ENCODE measurements at places on chromosomes 2 and 18.
A peak's percentile ranks its signal among the peaks of the same experiment; 100 is the strongest.

DNA sequence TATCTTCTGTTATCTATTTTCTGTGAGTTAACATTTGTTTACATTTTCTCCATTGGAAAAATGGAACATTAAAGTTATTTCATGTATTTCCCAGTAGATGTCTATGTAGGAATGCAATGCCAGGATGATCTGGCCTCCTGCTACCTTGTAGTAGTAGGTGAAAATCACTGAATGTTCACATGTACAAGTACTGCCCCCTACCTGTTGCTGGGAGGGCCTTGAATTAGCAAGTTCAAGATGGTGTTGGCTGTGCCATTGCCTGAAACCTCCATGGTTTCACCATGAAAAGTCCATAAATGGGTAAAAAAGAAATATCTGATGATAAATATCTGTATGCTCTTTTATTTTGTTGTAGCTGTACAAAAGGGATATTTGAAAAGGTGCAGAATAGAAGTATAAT lies 30.7 kb downstream of the XRCC5 start:
- DNase-seq = peak; percentile 11

- no peak for DNase-seq
Measured at GRCh38 chr2:165163761-165164160, 40.1 kb downstream of the SCN3A start.

- peak; percentile 5 for DNase-seq
Measured at GRCh38 chr2:172465417-172466334, 38.3 kb downstream of the ITGA6 start.

DNA sequence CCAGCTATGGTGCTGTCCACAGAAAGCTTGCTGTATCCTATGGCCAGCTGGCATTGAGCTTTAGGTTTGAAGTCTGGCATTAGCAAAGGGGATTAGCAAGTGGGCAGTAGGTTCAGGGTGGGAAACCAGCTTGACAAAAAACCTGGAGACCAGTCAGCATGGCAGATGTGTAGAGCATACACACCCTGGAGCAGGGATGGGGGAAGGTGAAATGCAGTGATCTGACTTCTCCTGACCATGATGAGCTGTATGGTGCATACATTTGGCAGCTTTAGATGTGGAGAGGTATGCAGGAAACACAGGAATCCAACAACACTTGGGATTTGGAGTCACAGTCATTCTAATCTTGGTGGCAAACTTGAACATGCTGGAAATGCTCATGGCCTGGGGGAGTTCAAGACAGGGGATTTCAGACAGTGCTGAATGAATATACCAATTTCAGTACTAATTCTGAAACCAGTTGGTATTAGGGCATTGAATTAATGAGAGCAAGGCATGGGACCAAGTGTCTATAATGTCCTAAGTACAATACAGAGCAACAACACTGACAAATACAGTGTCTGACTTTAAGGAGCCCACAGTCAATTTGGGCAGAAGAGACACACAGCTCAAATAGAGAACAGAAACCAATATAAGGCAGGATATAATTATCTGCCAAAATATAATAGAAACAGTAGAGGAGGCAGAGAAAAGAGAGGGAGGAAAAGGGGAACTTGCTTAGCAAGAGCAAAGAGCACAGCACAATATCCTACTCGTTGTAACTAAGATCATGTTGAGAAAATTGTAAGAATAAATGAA lies 11.8 kb downstream of the ARHGAP15 start:
- no peak for DNase-seq

DNA sequence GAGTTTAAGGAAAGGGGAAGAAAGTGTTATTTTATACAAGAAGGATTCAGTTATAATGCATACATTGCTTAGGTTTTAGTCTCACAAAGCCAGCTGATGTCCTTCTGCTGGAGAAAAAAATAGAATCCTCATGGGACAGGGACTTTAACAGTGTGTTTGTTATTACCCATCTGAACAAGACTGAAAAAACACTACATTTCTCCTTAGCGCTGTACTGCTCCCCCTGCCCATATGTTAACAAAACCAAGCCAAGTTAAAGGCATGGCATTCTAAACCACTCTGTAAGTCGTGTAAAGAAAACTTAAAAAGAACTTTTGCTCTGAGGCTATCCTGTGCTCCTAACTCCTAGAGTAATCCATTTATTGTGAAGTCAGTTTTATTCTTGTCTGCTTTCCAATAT lies 102.6 kb upstream of the NYAP2 start:
- no peak for DNase-seq

GRCh38 chr2:198316852-198317396 lies 512.5 kb downstream of the PLCL1 start:
- no peak for DNase-seq

- DNase-seq = no peak
Measured at GRCh38 chr2:39593439-39594393, 72.0 kb upstream of the TMEM178A start.

DNA sequence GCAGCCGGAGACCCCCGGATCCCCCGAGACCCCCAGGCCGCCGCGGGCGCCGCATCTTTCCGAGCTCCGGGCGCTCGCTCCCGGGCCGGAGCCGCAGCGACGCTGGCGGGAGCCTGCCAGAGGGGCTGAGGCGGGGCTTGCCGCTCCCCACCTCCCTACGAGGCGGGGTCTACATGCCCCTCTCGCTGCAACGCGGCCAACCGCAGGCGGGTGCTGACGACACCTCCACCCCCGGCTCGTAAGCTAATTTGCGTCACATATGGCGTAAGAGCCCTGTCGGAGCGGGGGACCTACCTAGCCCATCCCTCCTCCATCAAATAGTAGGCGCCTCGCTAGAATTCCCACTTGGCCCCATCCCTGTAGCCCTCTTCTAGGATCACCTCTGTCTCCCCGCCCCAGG lies at the start of gene PTPRN:
TSS of gene PTPRN (minus strand) at position 124 of the 400 bp plus-strand sequence. CDS start at position 55, 69 bp downstream.
- no peak for DNase-seq

DNA sequence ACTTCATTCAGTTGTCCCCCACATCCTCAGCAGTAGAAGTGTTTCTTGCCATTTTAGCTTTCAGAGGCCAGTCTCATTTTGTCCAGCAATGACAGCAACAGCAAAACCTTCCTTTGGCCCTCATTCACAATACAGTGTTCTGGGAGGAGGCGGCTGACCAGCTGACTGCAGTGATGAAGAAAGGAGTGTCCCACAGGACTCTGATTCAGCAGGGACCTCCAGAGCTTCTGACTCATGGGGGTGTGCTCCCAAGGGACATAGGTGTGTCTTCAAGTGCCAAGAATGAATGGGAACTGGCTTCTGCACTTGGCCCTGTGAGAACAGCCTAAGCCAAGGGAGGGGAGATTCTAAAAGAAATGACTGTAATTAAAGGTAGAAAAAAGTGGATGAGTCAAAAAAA lies 147.0 kb upstream of the PELI1 start:
- no peak for DNase-seq

- DNase-seq = no peak
Measured at GRCh38 chr2:215377283-215377682, 58.6 kb downstream of the FN1 start.

- DNase-seq = no peak
Measured at GRCh38 chr2:134726645-134727044, 7.8 kb upstream of the TMEM163 start.

- DNase-seq = no peak
Measured at GRCh38 chr2:49262801-49263560, 108.7 kb upstream of the FSHR start.
